ENCODE measurements at places on chromosomes 6 and 20.

- DNase-seq, result no peak
Observed at GRCh38 chr20:47256668-47257236, 99.7 kb downstream of the ZMYND8 start.

DNA sequence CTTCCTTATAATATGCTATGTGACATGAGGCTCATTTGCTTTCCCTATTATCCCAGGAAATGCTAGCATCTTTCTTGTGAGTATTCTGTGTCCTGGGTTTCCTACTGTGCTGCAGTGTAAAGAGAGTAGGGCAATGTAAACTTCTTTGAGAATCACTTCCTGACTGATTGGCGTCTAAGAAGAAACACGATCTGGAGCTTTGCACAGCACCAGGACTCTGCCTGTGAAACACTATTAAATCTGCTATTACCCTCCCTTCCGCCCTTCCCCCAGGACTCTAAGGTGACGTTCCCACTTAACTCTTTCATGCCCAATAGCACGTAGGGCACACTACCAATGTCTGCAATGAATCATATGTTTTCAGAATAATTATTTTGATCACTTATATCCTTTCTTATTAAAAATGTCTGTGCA lies 607.3 kb upstream of the CITED2 start:
- DNase-seq, result peak; percentile 58

GRCh38 chr20:37346236-37346534 lies 245 bp downstream of the SRC start:
- no peak for DNase-seq

GRCh38 chr6:121236984-121237383 lies 97.3 kb downstream of the TBC1D32 start:
- DNase-seq, result no peak

- DNase-seq, result no peak
Observed at GRCh38 chr6:118830691-118831090, 63.3 kb upstream of the ASF1A start.

- no peak for DNase-seq
Observed at GRCh38 chr6:154614641-154615040, 104.2 kb upstream of the CNKSR3 start.

GRCh38 chr6:124694139-124694705 lies 268.0 kb upstream of the RNF217 start:
- peak; percentile 78 for DNase-seq

DNA sequence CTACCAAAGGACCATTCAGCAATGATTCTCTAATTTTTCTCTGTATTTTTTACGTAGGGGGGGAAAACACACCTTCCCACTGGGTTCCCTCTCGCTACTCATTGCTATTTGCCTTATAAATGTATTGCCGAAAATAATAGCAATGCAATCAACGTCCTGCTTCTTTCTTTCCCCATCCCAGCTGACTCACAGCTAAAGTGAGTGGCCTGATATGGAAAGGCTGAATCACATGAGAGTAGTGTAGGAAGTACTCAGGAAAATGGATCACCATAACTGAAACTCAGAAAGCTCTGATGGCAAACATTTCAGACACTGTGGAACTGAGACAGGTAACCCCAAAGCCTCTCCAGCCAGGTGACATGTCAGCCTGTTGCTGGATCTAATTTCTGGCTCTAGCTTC lies 49.3 kb upstream of the SRPK1 start:
- no peak for DNase-seq

GRCh38 chr20:61499859-61500554 lies 247.9 kb downstream of the CDH4 start:
- no peak for DNase-seq

- DNase-seq, result no peak
Observed at GRCh38 chr6:95576218-95576997, 927 bp upstream of the MANEA start.

- no peak for DNase-seq
Observed at GRCh38 chr6:75154973-75155372, 50.9 kb downstream of the COL12A1 start.

DNA sequence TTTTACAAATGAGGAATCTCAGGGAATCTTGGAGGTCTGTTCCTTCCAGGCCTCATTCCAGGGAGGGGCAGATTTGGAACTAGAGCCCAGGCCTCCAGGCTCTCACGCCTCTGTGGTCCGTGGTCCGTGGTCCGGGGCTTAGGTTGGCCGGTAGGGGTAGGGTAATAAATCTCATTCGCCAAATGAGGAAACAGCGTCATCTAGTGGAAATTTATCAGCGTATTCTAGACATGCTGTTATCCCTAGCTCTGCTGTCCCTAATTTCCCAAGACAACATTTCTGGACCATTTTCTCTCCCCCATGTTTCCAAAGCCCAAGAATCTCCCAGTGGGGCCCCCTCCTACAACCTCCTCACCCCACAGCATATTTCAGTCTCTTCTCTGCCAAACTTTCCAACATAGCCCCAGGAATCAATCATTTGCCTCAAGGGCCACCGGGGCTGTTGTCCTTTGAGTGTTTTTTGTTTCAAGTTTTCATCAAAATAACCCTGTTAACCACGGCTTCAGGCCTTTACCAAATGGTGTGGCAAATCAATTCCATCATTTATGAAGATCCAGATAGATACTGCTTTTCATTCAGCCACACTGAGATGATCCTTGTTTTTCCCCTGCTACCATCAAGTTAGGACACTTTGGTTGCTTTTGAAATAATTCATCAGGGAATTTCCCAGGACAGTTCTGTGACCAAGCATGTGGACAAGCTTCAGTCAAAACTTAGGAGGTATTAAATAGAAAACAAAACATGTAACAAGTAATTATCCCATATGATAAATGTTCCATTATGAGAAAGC lies 126.8 kb downstream of the ALDH8A1 start:
- DNase-seq, result peak; percentile 74

DNA sequence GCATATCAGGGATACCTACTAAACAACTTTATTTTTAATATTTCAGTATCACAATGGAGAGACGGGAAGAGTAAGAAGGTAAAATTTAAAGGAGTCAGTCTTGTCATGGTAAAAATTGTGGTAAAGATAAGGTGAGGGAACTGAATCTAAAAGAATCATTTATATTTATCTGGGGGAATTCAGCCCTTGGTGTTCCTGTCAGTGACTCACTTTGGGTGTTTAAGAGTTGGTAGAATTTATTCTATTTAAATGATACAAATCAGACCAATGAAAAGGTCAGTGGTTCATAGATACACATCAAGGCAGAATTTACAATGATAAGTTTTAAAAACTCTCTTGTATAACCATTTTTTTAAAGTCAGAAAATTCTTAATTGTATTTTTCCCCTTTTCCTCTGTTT lies 164.4 kb downstream of the CDKAL1 start:
- DNase-seq, result no peak

DNA sequence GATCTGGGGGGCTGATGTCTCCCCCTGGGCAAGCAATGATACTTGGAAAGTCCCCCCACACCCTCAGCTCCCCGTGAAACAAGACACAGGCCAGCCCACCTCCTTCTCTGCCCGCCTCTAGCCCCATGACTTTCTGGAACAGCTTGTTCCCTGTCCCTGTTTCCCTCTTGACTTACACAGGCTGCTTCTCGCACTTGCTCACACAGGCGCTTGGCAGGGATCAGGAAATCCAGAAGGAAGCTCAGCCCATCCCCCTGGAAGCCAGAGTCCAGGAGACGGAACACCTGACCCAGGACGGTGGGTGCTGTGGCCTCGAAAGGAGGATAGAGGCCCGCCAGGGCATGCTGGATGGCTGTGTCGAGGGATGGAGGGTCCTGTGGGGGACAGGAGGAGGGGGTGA lies 14.8 kb downstream of the KIAA1755 start:
- DNase-seq, result no peak

DNA sequence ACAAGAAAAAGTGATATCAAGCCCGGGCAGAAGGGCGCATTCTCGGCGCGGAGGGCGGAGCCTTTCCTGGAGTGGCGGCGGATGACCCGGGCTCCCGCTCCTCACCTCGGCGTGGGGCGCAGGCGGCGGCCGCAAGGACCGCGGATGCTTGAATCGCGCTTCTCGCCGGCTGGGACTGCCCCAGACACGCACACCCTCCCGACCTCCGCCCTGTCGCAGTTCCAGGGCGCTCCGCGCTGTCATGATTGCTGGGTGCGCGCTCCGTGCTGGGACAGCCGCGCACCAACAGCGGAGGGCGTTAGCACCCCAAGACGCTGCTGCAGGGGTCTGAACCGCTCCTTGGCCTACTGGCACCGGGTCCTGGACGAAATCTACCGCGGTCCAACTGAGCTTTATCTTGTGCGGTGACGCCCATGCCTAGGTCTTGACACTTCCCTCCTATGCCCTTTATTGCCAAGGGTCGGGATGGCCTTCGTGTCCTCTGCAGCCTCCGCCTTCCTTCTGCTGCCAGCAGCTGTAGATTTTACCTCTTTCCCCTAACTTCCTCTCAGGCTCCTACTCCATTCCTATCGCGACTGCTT lies 43.3 kb downstream of the IRAK1BP1 start:
- no peak for DNase-seq

GRCh38 chr6:135722190-135722589 lies 129.3 kb upstream of the PDE7B start:
- DNase-seq, result no peak

GRCh38 chr6:168525114-168525513 lies 84.1 kb downstream of the SMOC2 start:
- no peak for DNase-seq

DNA sequence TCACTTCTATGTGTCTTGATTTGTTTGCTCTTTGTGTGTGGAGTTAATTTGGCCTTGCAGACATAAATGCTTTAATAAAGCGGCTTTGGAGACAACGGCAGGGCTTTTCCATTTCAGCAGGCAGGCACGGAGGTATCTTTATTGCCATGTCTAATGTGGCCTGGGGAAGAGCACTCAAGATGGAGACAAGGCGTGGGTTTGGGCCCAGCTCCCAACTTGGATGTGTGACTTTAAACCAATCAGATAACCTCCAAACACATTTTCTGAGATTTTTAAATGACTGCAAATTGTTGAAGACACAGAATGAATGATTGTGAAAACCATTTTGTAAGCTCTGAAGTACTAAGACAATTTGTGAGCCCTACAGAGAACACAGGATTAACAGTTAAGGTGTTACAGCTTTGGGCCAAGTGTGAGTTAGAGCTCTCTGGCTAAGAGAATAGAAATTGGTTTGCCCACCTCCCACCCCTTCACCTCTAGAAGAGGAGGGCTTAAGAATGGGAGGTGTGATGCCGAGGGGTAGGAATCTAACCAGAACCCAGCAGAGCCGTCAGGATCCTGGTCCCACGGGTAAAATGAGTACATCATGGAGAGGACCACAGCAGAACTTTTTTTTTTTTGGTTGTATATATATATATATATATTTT lies 9.0 kb downstream of the DYNLT1 start:
- DNase-seq, result no peak

DNA sequence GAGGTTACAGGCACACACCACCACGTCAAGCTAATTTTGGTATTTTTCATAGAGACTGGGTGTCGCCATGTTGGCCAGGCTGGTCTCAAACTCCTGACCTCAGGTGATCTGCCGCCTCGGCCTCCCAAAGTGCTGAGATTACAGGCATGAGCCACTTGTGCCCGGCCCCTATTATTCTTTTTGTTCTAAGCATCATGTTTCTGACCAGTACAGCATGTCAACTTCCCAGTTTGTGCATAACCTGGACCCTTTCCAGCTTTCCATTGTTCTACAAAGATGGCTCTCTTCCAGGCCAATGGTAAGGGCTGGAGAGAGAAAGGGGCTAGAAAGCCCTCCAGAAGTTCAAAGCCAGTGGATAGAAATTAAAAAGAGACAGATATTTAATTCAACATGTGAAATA lies 91.3 kb upstream of the TNFAIP3 start:
- no peak for DNase-seq

- DNase-seq, result no peak
Observed at GRCh38 chr6:104860221-104860620, 502 bp upstream of the HACE1 start.

GRCh38 chr6:32637219-32637880 lies at the start of gene HLA-DQA1:
Gene HLA-DQA1, plus strand, starts transcription at chr6:32637406. Its CDS starts 53 bp downstream, at chr6:32637459.
- DNase-seq, result no peak

DNA sequence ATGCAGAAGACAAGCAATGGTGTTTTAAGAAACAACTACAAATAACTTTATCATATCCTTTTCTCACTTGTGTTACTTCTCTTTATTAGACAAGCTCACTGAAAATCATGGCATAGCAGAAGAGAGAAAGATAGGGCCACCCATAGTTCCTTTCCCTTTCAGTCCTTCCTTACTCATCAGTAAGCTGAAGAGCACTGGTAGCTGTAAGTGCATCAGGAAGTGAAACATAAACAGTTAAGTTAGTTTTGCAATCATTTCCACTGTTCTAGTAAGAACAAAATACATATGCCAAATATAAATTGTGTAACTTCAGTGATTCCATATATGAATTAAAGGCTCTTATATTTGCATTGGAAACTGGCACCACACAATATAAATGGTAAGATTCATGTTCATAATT lies 220.1 kb downstream of the HACE1 start:
- DNase-seq, result no peak

- DNase-seq, result no peak
Observed at GRCh38 chr20:19430641-19431315, 218.3 kb downstream of the SLC24A3 start.

DNA sequence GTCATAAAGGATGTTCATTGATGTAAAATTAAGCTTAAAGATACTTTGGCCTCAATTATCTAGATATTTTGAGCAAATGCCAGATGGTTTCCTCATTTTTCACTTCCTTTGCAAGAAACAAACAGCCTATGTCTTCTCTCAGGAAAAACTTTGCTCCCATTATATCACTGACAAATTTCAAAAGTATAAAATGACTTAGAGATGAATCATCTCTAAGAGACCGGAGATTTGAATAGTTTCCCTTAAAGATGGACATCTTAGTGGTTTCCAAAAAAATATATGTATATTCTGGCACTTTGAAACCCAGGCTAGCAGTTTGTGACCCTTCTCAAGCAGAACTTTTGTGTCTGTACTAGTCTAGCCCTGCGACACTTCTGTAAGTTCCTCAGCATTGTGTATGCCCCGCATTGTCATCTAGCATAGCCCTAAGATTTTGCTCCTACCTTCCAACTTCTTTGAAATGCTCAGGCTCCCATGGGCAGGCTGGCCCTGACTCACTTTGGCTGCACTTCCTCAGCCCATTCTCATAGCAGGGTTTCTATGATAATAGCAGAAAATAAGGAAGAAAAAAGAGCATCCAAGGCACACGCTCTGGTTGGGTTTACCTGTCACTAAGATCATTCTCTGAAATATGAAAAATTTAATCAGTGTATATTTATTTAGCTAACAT lies 25.7 kb upstream of the POU3F2 start:
- no peak for DNase-seq

DNA sequence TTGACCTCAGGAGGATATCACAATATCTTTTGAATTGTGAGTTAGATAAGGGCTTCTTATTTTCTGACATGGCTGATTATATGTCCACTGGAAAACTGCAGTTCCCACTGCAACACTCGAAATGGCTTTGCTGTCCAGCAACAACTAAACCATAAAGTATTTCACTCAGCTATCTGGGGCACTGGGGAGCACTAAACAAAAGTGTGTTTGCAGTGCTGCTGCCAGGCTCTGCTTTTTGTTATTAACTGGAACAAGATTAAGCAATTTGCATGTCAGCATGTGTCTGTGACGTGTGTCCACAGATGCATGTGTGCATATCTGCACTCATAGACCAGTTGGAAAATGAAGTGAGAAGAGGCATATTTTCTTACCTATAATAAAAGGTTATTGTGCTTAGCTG lies 107.8 kb upstream of the CCN2 start:
- no peak for DNase-seq

- DNase-seq, result no peak
Observed at GRCh38 chr6:77401231-77401630, 62.1 kb downstream of the HTR1B start.

GRCh38 chr6:111681860-111682259 lies 76.2 kb upstream of the TRAF3IP2 start:
- DNase-seq, result no peak

GRCh38 chr20:32819992-32820697 lies 391 bp downstream of the MAPRE1 start:
- peak; percentile 73 for DNase-seq

- DNase-seq, result no peak
Observed at GRCh38 chr6:111686932-111687266, 81.2 kb upstream of the TRAF3IP2 start.
